ENCODE measurements at places on chromosomes 5 and 9.

DNA sequence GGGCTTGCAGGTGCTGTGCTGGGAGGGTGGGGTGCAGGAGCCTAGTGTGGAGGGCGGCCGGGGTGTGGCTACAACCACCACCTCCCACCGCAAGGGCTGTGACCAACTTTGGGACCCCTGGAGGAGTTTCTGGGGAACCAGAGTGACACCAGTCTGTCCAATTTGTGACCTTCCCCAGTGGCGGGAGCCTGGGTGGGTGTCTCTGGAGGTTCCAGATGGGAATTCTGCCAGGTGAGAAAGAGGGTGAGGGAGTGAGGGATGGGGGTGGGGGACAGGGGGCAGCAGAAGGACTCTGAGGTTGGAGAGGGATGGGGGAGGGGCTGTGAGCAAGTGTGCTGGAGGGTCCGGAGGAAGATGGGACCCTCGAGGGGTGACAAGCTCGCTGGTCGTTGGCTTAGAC lies 4.2 kb upstream of the CACNA1B start:
- no peak for DNase-seq

- DNase-seq, result no peak
These were observed 68.4 kb downstream of the HSPA4 start for GRCh38 chr5:133120156-133120750.

GRCh38 chr5:124963236-124963919 lies 216.9 kb upstream of the ZNF608 start:
- no peak for DNase-seq

- DNase-seq, result no peak
These were observed 301.1 kb downstream of the PRR16 start for GRCh38 chr5:120765189-120765588.

DNA sequence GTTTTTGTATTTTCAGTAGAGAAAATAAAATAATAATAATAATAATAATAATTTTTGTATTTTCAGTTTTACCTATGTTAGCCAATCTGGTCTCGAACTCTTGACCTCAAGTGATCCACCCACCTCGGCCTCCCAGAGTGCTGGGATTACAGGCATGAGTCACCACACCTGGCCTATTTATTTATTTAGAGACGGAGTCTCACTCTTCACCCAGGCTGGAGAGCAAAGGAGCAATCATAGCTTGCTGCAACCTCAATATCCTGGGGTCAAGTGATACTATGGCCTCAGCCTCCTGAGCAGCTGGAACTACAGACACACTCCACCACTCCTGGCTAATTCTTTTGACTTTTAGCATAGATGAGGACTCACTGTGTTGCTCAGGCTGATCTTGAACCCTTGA lies 167.5 kb downstream of the TLE1 start:
- no peak for DNase-seq

DNA sequence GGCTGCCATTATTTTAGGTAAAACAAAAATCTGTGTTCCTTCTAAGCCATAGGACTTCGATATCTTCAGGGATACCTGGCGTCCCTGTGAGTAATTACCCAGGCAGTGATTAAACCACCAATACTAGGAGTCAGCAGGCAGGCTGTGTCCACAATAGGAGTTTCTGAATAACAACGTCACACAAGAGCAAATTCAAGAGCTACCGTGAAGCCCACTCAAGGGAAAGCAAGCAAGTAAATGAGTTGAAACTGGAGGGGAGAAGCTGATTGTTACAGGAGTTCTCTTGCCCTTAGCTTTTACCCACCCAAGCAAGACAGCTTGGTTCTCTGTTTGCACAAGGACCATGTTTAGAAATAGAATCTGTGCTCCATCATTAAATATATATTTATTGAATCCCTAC lies 50.8 kb downstream of the SEMA5A start:
- DNase-seq, result no peak

- no peak for DNase-seq
These were observed 77.6 kb downstream of the SMIM15 start for GRCh38 chr5:61084658-61085057.

DNA sequence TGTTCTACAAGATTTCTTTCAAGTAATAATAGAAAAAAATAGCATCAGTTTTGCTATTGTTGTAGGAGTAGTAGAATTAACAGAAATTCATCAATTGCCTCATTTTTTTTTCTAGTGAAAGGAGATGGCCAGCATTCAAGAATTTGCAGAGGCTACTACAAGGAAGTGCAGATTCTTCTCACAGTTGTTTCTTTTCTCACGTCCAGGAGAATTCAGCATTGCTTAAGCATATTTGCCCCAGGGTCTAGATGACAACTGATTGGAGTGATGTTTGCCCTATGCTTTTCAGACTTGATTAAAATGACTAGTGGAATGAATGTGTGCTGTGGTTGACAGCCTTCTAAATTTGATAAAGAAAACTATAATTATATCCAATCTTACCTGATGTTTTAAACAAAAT lies 46.6 kb upstream of the SLC12A2 start:
- no peak for DNase-seq

- no peak for DNase-seq
These were observed 8.7 kb upstream of the RANBP6 start for GRCh38 chr9:6024035-6024554.

DNA sequence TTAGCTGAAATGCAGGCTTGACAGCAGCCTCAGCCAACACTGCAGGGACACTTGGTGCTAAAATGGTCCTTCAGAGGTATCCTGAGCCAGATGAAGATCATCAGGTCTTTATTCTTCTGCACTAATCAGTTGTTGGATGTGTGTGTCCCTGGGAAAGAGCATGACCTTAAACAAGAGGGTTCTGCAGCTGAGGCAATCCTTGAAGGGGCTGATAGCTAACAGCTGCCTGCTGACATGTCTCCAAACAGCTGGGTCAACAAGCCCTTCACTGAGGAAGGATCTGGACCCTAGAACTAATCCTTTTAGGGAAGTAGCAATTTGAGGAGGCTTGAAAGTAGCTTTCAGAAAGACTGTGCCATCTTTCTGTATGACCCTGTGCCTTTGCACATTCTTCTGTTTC lies 376.3 kb upstream of the ACTBL2 start:
- DNase-seq, result no peak

GRCh38 chr5:111735583-111736270 lies 21.3 kb downstream of the NREP start:
- no peak for DNase-seq

GRCh38 chr9:121071756-121072421 lies 2.9 kb upstream of the CNTRL start:
- no peak for DNase-seq

- no peak for DNase-seq
These were observed 249.6 kb downstream of the PIK3R1 start for GRCh38 chr5:68465133-68465532.

DNA sequence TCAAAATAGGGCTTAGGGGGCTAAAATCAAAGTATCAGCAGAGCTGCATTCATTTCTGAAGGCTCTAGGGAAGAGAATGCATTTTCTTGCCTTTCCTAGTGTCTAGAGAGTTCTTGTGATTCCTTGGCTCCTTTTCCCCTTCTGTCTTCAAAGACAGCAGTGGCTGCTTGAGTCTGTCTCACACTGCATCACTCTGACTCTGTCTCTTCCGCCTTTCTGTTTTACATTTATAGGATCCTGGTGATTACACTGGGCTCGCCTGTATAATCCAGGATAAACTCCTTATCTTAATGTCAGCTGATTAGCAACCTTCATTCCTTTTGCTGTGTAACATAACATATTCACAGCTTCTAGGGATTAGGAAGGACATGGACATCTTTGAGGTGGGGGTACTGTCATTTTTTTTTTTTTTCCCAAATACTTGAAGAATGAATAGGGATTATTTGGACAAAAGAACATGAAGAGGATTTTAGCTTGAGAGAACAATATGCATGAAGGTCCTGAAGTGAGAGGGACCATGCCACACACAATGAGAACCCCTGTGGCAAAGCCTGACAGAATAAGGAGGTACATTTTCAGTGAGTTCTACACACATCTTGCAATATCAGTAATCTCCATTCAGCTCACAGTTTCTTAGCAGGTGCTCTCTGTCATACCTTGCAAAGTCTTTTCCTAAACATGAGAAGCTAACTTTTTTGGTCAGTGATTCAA lies 267.6 kb downstream of the FAM170A start:
- DNase-seq, result no peak

GRCh38 chr9:96612105-96612965 lies 7.3 kb downstream of the CDC14B start:
- no peak for DNase-seq

DNA sequence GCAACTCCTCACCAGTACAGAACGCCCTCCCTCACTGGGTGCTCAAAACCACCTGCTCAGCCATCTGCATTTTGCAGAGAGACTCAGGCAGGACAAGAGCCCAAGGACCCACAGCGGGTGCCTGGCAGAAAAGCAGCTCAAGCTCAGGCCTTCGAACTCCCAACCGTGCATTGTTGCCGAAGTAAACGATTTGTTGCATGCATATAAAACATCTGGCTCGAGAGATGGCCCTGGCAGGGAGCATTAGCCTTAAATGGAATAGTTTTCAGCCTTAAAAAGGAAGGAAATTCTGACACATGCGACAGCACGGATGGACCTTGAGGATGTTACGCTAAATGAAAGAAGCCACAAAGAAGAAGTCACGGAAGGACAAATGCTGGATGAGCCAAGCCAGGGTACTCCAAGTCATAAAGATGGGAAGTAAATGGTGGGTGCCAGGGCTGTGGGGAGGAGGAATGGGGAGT lies 160.4 kb upstream of the PHYKPL start:
- DNase-seq, result no peak

- no peak for DNase-seq
These were observed 619.9 kb downstream of the PTPRD start for GRCh38 chr9:9992936-9993335.

- no peak for DNase-seq
These were observed 14.7 kb upstream of the LARP1 start for GRCh38 chr5:154740483-154740882.

GRCh38 chr5:55469839-55470238 lies 64.9 kb downstream of the PLPP1 start:
- DNase-seq, result no peak
